ENCODE measurements at places on chromosomes 3 and 15.
A peak's percentile ranks its signal among the peaks of the same experiment; 100 is the strongest.

DNA sequence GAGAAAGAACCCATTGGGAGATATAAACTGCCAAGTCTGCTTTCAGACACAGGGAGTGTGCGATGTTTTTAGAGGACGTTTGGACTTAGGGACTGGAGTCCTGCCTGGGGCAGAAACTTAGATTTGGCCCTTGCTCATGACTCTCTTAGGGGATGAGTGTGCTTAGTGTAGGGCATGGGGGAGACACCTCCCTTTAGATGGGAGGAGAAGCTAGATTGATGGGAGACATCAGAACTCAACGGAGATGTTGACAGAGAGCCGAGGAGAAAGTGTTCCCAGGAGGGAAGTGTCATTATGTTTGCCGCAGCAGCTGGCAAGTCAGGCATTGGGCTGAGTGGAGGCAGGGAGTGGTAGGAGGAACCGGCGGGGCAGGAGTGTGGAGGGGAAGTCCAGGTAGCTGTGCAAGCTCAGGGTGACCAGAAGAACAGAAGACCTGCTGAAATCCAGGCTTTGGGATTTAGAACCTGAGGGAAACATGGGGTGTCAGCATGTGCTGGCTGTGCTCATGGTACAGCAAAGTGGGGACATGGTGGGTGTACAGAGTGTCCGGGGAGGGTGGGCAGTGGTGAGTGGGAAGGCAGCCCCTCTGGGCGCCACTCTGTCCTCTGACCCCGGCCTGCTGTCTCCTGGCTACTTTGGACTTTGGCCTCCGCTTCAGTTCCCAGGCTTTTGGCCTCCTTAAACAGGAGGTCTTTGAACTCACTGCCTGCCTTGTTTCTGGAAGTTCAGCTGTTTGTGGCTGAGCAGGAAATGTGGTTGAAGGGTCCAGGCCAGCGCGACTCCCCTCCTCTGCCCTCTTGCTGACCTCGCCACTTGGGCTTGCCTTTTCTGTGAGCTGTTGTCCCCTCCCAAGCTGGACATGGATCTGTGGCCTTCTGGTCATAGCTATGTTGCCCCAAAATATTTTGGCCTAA is 324.0 kb upstream of the LRRFIP2 start:
- peaks cover 19% of the 10 kb centered on the region for H3K4me1 ChIP-seq
- no peak overlapping the region for H3K4me3 ChIP-seq
- H3K27me3 ChIP-seq: peaks cover 42% of the 10 kb centered on the region
- no peak for DNase-seq
- H3K36me3 ChIP-seq: no peaks in the 10 kb centered on the region
- H3K27ac ChIP-seq: peak overlapping the region; percentile 33

DNA sequence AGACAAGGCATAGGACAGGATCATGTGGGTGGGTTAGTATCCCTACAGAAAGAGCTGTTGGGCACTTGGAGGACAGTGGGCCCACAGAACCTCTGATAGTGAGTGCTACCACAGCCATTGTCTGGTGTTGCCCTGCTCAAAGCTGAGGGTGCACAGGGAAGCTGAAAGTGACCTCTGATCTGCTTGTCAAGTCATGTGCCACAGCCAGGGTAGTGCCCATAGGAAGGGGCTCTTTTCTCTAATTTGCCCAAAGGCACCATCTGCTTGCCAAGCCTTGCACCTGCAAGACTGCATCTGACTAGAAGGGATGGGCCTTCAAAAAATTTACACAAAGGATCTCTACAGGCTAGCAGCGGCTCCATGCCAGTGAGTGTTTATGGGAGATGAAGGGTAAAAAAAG is 87.4 kb upstream of the GSK3B start:
- no peak overlapping the region for H3K27ac ChIP-seq
- H3K4me1 ChIP-seq: no peaks in the 10 kb centered on the region
- H3K4me3 ChIP-seq: no peak overlapping the region
- DNase-seq: no peak
- no peaks in the 10 kb centered on the region for H3K36me3 ChIP-seq

DNA sequence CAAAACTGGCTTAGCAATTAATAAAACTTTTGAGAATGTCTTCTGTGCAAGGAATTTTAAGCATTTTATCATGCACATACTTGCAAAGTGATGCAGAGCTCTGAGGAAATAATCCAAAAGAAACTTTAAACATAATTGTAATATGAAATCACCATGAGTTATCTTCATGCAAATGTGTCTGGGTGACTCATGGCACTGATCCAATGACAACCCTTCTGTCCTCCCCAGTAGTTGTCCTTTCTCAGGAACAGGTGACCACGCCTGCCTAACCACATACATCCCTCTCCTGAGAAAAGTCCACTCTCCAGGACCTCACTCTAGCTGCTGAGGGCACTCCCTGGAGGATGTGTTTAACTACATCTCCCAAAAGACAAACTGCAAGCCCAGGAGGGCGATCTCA is 530.6 kb upstream of the IL12A start:
- H3K36me3 ChIP-seq: no peaks in the 10 kb centered on the region
- no peaks in the 10 kb centered on the region for H3K4me1 ChIP-seq
- no peaks in the 10 kb centered on the region for H3K27me3 ChIP-seq
- no peak overlapping the region for H3K4me3 ChIP-seq

DNA sequence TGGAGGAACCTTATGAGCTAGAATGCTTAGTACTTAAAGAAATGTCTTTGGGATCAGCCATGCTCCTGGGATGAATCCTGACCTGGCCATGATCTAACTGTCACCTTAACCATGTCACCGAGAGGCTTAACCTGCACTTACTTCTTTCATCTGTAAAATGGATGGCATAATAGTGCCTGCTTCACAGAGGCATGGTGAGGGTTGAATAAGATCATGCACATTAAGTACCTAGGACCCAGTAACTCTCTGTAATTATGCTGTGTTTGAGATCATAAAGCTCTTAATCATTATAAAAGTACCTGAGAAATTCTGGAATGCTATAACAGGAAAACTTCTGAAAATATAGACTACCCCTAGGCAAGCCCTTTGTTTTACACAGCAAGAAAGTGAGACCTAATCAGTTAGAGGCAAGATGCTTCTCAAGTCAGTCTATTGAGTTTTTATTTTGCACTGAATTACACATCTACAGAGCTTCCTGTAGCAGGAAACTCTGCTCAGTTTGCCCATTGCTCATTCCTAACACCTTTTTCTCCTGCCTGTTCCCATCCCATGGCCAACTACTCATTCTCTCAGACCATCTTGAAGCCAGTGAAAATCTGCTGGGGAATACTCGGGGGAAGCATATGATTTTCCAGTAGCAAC is 1015.5 kb upstream of the CFAP20DC start:
- no peaks in the 10 kb centered on the region for H3K27me3 ChIP-seq
- H3K27ac ChIP-seq: no peak overlapping the region
- H3K36me3 ChIP-seq: no peaks in the 10 kb centered on the region
- DNase-seq: no peak
- peaks cover 16% of the 10 kb centered on the region for H3K4me1 ChIP-seq

DNA sequence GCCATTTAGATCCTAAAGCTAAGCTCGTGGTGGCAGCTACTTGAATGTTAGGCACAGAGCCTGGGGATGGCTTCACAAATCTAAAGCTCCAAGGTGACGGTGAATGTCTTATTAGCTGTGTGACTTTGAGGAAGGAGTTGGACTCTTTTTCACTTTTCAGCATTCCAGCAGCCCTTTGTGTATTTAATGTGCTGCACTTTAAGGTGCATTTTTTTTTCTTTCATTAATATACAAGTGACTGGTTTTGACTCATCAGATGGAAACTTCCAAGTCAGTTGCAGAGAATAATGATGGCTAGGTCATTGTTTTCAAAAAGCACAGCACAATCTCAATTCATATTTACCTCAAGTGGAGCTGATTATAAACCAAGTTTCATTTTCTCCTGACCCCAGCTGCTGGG is 55.8 kb downstream of the TMED3 start:
- H3K27ac ChIP-seq: no peak overlapping the region
- no peak for DNase-seq
- no peak overlapping the region for H3K4me3 ChIP-seq
- peaks cover 5% of the 10 kb centered on the region for H3K36me3 ChIP-seq
